ENCODE measurements at places on chromosomes 12 and 14.

GRCh38 chr12:130650131-130650530 lies 66.0 kb downstream of the RIMBP2 start:
- no peak for DNase-seq

GRCh38 chr12:103729499-103729898 lies 111.5 kb downstream of the NT5DC3 start:
- DNase-seq, result no peak

GRCh38 chr12:132171293-132171967 lies 27.2 kb downstream of the NOC4L start:
- no peak for DNase-seq

DNA sequence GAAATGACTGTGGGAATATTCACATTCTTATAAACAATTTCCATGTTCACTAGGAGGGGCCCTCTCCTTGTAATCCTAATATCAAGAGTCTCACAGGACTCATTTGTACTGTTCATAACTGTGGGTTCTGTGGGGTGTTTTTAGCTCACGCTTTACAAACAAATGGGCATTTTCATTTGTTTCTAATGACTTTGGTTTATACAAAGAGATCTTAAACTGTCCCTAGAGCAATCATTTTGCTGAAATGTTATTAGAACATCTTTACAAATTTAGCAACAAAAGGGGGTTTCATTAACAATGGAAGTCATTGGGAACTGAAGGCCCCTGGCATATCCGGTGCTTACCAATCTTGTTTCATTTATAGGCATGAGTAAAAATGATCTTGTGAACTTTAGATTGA lies 370.5 kb downstream of the TRHDE start:
- no peak for DNase-seq

- no peak for DNase-seq
Observed at GRCh38 chr12:24902511-24903328, 46.2 kb downstream of the BCAT1 start.

DNA sequence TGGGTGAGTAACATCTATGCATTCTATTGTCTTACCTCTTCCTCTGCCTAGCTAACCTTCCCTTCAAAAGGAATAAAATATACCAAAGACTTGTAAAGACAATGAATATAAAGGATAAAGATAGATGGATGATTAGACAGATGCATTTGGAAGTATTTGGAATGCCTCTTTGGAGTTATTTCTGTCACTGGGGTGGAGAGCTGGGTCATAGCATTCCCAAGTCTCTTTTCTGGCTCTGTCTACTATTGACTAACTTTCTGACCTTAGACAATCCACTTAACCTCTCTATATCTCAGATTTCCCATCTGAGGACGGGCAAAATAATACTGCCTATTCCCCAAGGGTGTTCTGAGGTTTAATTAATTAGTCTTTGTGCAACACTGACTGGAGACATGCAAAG lies 517.4 kb downstream of the DIO2 start:
- no peak for DNase-seq

GRCh38 chr12:68206446-68206845 lies 19.2 kb downstream of the IL26 start:
- DNase-seq, result no peak

DNA sequence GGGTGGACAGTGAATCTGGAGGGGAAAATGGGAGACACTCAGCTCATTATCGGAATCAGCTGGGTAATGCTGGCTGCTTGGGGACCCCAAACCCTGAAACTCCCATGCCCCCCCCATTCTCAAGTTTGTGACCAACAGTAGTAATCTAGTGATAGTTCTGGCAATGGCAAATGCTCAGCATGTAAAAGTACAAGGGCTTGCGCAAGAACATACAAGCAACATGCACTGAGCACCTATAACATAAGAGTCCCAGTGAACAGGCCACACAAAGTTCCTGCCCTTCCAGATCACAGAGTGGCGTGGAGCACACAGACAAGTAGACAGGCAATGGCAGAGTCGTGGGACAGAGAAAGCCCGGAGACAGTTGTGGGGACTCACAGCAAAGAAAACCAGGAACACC lies 407.9 kb downstream of the MED13L start:
- no peak for DNase-seq

DNA sequence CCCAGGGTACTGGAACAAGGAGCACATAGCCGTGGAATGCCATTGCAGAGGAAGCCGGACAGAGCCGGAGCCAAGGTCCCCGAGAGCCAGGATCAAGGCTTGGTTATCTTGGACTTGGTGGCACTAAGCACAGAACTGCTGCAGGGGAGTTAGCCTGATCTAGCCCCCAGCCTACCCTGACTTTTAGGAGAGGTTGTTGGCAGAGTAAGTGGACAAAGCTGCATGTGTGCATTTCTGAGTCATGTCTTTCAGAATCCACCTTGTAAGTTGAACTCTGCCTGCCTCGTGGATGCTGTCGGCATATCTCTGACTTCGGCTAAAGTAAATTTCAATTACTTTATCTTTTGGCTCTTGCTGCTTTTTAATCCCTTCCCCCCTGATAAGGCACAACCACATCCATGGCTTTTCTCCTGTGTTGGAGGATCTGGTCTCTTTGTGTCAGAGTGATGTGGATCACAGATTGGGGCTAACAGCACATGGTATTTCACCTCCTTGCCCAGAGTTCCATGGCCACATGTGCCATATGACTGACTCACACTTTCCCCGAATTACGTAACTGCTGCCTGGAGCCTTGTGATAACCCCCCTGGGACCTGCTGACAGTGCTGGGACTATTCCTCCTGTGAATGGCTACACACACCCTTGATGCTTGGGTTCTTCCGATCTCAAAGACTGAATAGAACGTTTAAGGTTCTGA lies 240.3 kb downstream of the EMP1 start:
- DNase-seq, result no peak

GRCh38 chr12:77537663-77538062 lies 293.0 kb upstream of the NAV3 start:
- DNase-seq, result no peak

- DNase-seq, result no peak
Observed at GRCh38 chr14:76112889-76113624, 38.7 kb upstream of the GPATCH2L start.

GRCh38 chr14:63286071-63286470 lies 32.7 kb downstream of the GPHB5 start:
- no peak for DNase-seq

- DNase-seq, result no peak
Observed at GRCh38 chr12:107366322-107366721, 273.0 kb upstream of the CRY1 start.

GRCh38 chr14:76051717-76052465 lies 66.3 kb downstream of the IFT43 start:
- no peak for DNase-seq

DNA sequence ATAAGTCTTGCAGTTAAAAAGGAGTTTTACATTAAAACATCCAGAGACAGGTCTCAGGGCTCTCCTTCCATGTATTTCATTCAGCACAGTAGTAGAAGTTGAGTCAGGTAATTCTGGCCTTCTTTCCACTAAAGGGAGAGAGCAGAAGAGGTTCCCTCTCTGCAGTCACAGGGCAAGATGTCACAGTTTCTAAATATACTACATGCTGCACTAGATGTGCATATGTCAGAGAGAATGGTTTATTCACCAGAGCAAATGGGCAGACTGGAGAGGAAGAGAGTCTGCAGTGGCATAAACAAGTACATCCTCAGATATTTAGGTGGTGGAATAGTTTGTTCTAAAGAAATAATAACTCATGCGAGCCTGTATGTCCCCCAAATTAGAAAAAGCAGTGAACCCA lies 132.0 kb downstream of the KICS2 start:
- DNase-seq, result no peak

- DNase-seq, result no peak
Observed at GRCh38 chr14:27392153-27392552, 794.3 kb upstream of the NOVA1 start.

GRCh38 chr12:123237646-123238329 lies 4.6 kb downstream of the MTRFR start:
- DNase-seq, result peak; percentile 36

DNA sequence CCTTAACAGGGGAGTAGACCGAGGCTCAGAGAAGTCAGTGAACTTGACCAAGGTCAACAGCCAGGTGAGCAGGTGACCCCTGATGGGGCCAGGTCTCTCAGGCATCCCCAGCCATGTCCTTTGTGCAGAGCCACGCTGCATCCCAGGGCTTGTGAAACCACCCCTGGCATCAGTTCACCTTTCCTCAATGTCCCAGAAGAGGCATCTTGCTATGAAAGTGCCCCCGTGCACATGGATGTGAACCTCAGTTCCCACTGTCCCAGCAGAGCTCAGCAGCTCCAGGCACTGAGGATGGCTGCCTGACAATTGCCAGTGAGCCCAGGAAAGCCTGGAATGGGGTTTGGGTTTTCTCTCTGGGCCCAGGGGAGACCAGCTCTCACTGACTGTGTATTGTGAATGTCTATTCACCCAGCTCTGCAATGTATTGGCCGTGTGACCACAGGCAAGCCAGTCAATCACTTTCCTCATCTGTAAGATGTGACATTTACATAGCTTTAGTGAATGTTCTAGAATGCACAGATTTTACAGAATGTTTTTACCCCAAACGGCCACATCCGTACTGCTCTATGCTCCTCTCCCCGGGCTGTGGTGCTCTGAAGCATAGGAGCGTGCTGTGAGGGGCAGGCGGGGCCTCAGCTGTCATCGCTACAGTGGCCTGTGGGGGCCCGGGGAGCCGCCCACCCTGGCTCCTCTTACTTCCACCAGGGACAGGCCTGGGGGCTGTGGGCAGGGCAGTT lies 4.9 kb downstream of the CACNA2D4 start:
- no peak for DNase-seq

DNA sequence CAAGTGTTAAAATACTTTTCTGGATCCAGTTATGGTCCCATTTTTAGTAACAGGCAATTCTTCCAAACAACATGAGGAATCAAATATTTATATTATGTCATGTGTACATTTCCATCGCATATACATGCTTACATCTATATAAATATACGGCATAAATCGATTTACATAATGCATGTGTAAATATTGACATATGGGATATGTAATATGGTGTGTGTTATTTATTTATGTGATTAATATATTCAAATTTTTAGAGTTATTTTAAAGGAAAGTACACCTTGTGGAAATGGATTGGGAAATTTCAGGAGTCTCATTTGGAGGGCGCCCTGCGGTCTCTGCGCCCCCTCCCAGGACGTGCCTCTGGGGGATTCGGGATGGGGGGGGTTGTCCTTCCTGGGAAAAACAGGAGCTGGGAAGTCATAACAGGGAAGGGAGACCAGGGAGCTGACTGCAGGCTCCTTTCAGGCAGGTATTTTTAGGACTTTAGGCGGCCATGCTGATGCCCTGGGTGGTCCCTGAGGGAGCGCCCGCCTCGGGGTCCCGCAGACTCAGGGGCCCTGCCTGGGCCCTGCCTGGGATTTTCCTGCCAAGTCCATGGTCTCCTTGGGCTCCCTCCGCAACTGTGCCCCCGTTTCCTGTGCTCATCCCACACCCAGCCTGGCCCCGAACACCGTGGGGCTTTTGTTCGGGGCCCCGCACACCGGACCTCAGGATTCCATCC lies 82.7 kb upstream of the SFSWAP start:
- no peak for DNase-seq

DNA sequence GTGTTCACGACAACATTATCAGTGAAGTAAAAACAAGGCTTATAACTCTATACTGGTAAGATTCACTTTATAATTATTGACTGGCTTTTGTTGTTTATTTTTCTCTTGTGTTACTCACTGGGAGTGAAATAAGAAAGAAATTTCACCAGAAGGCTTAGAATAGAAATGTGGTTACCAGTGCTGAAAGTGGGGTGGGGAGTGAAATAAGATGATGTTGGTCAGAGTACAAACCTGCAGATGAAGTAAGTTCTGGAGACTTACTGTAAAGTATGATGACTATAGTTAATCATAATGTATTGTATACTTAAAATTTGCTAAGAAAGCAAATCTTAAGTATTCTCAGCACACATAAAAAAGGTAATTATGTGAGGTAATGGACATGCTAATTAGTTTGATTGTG lies 198.4 kb downstream of the KLHL28 start:
- no peak for DNase-seq

GRCh38 chr12:81274637-81275529 lies 197.0 kb downstream of the ACSS3 start:
- DNase-seq, result no peak

- no peak for DNase-seq
Observed at GRCh38 chr12:97308576-97309198, 153.9 kb upstream of the RMST start.

GRCh38 chr12:110084314-110085015 lies 36.1 kb upstream of the C12orf76 start:
- no peak for DNase-seq

GRCh38 chr14:38409071-38409705 lies 153.3 kb upstream of the CLEC14A start:
- no peak for DNase-seq

DNA sequence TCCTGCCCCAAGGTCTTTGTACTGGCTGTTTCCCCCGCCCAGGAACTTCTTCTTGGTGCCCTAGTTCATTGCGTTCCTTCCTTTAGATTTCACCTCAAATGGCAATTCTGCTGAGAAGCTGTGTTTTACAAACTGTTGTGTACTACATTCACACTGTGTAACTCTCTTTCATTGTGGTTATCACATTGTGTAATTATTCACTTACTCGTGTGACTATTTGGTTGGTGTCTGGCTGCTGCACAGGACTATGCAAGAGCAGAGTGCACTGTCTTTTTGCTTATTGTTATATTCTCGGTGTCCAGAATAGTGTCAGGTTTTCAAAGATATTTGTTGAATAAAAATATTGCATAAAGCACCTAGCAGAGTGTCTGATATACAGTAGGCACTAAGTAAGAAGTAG lies 177.2 kb upstream of the PRICKLE1 start:
- no peak for DNase-seq

DNA sequence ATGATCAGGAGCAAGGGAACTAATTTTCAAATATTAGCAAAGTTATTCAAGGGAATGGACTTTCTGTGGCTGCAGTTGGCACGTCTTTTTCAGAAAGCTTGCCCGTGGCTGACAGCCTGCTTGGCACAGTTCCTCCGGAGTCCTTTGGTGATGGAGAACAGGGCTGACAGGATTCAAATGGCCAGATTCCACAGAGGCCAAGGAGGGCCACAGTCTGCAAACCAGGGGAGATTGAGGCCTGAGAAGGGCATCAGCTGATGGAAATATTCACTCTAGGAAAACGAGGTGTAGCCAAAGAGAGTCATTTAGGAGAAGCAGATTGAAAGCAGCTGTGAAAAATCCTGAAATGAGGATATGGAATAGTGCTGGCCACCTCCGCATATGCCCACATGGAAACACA lies 178.3 kb downstream of the EMP1 start:
- no peak for DNase-seq

- DNase-seq, result no peak
Observed at GRCh38 chr12:32312049-32312670, 87.2 kb upstream of the FGD4 start.

DNA sequence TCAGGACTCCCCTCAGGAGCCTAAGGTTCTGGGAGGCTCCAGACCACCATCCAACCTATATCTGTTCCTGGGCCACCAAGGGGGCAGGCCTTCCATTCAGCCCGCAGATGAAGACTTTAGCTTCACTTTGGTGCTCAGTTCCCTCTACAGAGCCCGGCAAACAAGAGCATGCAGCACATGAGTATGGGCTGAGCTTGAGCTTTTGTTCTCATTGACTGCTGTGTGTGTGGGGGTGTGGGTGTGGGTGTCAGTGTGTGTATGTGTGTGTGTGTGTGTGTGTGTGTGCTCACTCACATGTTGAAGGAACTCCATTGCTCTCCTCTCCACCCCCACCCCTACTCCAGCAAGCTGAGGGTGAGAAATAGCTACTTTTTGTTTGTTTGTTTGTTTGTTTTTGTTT lies 219.1 kb downstream of the ZFP36L1 start:
- no peak for DNase-seq

- DNase-seq, result no peak
Observed at GRCh38 chr14:69475194-69475818, 9.2 kb upstream of the PLEKHD1 start.

GRCh38 chr12:95168746-95169145 lies 48.5 kb downstream of the FGD6 start:
- no peak for DNase-seq
